ENCODE measurements at places on chromosomes 3 and 15.

- DNase-seq, result no peak
Measured at GRCh38 chr15:63985221-63986184, 60.8 kb downstream of the DAPK2 start.

DNA sequence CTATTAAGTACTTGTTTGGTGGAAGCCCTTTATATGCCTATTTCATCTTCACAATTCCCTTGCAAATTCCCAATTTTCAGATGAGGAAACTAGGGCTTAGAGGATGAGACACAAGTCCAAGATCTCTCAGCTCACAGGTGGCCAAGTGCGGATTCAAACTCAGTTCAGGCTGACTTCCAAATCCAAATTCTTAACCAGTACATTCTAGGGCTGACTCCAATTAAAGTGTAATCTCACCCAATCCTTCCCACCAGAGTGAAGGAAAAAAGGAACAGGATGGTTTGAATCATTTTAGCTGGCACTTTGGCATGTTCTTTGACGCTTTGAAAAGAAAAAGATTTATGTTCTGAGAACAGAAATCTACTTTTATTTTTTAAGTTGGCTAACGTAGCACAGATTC lies 12.7 kb downstream of the ARHGEF3 start:
- DNase-seq, result no peak

- DNase-seq, result no peak
Measured at GRCh38 chr3:126523745-126524428, at the start of gene CHST13. CHST13 (plus strand) TSS chr3:126524155; CDS start chr3:126524333, 178 bp downstream.

- no peak for DNase-seq
Measured at GRCh38 chr3:16794257-16794656, 90.5 kb upstream of the PLCL2 start.

GRCh38 chr3:69032737-69033136 lies 19.3 kb upstream of the EOGT start:
- DNase-seq, result no peak

DNA sequence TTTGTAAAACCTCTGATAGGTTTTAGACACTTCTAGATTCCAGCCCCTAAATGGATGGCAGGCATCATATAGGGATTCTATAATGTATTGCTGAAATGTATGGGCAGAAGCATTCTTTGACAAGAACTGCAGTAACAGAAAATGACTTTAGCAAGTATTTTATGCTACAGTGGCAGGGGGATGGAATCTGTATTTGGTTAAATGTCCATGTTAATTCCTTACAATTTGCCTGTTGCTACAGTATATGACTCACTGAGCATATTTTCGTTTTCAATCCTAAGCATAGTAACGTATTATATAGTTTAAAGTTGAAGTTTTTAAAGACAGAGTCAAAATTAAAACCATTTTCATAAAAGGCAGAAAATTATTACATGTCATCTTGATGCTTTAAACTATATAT lies 150.1 kb downstream of the MEX3B start:
- no peak for DNase-seq

GRCh38 chr15:92407916-92408315 lies 14.2 kb downstream of the ST8SIA2 start:
- no peak for DNase-seq

DNA sequence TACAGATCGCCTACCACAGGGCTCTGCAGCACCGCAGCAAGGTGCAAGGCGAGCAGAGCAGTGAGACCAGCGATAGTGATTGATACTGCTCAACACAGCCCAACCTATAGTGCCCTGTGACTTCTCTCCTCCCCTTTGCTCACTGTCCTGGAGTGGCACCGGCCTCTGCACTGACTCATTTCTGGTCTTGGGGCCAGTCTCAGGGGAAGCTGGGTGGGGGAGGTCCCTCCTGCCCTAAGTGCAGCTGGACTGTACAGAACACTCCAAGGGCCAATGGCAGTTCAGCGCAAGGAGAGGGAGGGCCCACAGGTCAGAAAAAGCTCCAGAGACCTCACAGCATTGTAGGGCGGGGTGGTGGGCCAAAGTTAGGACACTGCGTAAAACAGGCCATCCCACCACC lies 2.5 kb upstream of the OGG1 start:
- DNase-seq, result no peak

DNA sequence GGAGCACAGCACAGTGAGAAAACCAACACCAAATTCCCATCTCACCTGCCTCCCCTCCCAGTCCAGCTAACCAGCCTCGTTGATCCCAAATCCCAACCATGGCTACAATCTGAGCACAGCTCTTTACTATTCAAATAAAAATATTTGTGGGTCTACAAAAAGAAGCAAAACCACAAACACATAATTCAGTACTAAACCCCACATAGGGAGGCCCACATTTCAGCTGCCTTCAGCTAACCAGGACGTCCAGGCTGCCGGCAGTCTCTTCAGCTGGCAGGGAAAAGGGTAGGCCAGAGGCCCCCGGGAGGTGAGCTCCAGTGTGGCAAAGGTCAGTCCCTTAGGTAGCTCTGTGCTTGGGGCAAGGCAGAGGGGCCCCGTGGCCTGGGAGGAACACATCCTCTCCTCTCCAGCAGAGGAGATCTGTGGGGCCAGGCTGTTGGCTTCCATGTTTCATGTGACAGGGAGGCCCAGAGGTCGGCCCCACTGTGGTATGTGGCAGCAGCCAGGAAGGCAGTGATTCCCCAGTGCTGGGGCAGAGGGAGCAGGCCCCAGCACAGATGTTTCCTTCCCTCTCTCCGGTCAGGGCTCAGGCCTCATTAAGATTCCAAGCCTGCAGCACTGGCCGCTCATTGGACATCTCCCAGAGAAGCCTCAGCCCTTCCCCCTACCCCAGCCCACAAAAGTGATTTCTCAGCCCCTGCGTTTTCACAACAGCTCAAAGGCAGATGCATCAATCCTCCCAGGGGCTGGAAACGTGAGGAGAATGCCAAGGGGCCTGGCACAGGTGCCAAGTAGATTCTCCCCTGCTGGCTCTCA lies 381.4 kb downstream of the NTRK3 start:
- DNase-seq, result no peak

- DNase-seq, result no peak
Measured at GRCh38 chr15:35713733-35714132, 167.8 kb upstream of the DPH6 start.

- no peak for DNase-seq
Measured at GRCh38 chr3:183824761-183825455, 469 bp downstream of the MAP6D1 start.

GRCh38 chr3:177224414-177224813 lies 27.1 kb upstream of the TBL1XR1 start:
- no peak for DNase-seq

- DNase-seq, result no peak
Measured at GRCh38 chr15:66153549-66154415, 99.8 kb downstream of the MEGF11 start.

GRCh38 chr15:90189781-90190467 lies 11.2 kb upstream of the SEMA4B start:
- DNase-seq, result no peak

- no peak for DNase-seq
Measured at GRCh38 chr3:11006986-11007933, 14.7 kb downstream of the SLC6A1 start.

- no peak for DNase-seq
Measured at GRCh38 chr3:94258851-94259250, 196.0 kb downstream of the NSUN3 start.

GRCh38 chr3:188292827-188293226 lies 138.9 kb downstream of the LPP start:
- DNase-seq, result no peak

DNA sequence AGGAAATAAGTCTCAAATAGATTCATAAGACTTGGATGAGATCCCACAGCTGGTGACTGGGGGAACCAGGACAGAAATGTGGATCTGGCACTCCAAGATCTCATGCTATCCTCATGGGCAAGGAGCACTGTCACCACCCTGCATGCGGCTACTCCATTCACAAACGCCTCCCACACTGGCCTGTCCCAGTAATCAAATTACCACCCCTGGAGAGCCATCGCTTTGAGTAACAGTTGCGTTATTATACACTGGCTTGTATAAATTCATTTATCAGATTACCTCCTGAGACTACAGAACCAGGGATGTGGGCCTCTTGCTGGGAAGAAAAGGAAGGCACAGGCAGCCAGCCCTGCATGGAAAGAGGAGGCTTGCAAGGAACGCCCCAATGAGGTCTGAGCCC lies 27.9 kb upstream of the SLC25A36 start:
- no peak for DNase-seq

GRCh38 chr3:308597-309321 lies 112.2 kb downstream of the CHL1 start:
- DNase-seq, result no peak

- no peak for DNase-seq
Measured at GRCh38 chr3:184059424-184059823, 6.6 kb downstream of the HTR3C start.

DNA sequence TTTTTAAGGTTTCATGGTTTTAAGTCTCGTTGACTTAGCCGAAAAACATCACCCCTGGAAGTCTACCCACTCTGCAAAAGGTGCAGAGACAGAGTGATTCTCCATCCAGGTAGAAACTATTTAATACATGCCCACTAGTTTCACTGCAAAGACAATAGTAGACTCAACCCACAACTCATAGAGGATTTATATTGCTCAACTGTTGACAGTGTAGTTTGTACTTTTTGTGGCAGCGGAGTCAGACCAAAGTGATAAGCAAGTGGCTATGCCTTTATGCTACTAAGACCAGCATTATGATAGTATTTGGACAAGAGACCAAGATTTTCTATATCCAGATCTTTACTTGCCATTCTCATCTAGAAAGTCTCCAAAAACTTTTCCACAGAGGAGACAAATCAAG lies 98.8 kb upstream of the ZBTB20 start:
- DNase-seq, result no peak

GRCh38 chr15:43518197-43518761 lies 871 bp downstream of the MAP1A start:
- no peak for DNase-seq

- DNase-seq, result no peak
Measured at GRCh38 chr3:126567696-126568438, 9.1 kb upstream of the C3orf22 start.

DNA sequence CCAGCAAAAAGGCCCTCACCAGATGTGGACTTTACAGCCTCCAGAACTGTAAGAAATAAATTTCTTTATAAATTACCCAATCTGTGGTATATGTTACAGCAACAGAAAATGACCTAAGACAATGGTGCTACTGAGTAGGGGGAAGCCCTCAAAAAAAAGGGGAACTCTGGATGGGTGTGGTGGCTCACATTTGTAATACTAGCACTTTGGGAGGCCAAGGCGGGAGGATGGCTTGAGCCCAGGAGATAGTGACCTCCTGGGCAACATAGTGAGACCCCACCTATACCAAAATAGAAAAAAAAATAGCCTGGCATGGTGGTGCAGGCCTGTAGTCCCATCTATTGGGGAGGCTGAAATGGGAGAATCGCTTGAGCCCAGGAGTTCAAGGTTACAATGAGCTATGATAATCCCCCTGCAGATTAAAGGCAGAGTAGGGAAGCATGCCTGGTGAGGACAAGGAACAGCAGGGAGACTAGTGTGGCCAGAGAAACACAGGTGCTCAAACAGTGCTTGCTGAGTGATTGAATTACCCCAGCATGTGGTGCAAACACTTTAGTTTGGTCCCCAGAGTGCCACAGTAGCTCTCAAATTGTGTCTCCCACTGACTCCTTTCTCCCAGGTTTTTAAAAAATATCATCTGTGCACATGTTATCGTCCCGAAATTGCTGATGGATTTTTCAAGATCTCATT lies 13.9 kb upstream of the USP3 start:
- no peak for DNase-seq
